Activated CD4-positive, alpha-beta T cell treated with anti-CD3 and anti-CD28 coated beads, Interleukin-2, amount 10 ng/mL, durations not matched to agents 7 days and 5 days (primary cell): ENCODE measurements at places on chromosomes 13 and 19.
A peak's percentile ranks its signal among the peaks of the same experiment; 100 is the strongest.

DNA sequence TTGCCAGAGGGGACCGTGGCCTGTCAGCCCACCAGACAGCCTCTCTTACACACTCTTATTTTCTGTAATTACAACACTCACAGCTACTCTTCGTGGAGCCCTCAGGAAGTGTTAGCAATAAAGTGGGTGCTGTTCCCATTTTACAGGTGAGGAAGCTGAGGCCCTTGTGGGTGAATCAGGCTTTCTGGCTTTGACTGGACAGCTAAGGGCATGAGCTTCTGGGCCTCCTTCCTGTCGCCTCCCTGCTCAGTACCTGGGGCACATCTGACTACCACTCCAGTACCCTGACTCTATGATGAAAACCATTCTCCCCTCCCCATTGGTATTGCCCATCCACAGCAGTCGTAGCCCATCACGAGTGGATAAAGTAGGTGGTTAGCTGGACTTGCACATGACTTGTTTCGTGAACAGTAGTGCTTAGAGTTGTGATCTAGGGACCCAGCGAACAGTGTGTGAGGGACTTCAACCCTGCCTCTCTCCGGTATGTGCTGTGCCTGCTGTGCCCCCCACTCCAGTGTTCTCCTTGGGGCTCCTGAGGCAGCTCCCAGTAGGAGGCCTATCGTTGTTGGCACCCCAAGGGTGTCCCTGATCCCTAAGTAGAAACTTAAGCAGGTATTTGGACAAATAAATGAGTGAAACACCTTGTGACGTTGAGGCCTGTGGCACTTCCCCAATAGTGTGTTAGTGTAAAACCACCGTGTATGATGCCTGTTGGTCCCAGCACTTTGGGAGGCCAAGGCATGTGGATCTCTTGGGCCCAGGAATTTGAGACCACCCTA, 38.6 kb downstream of the GATAD2A start:
- no peak for DNase-seq

DNA sequence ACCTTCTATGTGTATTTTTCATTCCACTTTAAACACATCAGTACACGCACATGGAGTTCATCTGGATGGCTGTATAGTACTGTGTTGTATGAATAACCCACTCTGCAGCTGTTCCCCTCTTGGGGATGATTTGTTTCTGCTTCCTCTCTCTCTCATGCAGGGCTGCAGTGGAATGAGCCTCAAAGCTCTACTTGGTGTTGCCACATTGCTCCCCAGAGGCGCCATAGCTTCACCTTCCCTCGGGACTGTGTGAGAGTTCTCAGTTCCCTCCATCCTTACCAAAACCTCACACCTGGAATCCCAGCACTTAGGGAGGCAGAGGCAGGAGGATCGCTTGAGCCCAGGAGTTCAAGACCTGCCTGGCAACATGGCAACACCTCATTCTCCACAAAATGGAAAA, 28.4 kb upstream of the GPR183 start:
- no peak for DNase-seq

DNA sequence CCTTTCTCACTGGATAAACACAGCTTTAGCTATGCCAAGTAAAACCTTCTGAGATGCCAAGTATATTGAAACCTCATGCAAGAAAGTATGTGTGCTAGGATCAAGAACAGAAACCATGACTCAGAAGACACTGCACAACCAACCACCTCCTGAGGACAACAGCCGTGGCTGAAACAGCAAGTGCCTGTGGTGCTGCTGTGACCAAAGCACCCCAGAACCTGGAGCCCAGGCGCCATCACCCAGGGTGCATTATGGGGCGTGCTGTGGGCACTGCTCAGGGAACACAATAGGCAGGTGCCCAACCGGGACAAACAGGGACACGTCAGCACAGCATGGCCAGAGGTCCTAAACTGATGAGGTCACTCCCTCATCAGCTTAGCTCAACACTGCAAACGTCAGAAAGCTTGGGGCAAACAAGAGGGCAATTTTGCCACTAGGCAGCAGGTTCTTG, 101.3 kb upstream of the SLC15A1 start:
- peak; percentile 64 for DNase-seq

- no peak for DNase-seq
Measured at GRCh38 chr13:42946927-42947326, 45.1 kb downstream of the EPSTI1 start.

DNA sequence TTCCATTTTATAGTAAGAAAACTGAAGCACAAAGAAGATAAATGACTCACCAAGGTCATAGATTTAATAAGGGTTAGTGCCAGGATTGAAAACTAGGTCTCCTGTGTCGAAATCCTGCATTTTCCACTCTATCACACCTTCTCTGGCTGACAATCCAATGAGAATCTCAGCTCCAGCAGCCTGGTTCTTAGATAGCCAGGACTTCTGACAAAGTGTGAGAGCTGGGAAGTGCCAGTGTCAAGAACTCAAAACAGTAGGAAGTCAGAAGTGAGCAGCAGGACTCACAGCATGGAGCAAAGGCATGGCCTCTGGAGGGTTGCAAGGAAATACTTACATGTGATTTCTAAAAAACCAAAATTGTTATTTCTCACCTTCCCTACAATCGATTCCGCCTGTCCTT, 24.3 kb downstream of the KCTD12 start:
- no peak for DNase-seq
